Stimulated activated CD4-positive, alpha-beta T cell treated with anti-CD3 and anti-CD28 coated beads, Interleukin-1b, Interleukin-23, amount 100 ng/mL, for 4 hours (primary cell): ENCODE measurements at places on chromosomes 2 and 18.
A peak's percentile ranks its signal among the peaks of the same experiment; 100 is the strongest.

- peak; percentile 11 for DNase-seq
These were observed 659 bp downstream of the CHMP1B start for GRCh38 chr18:11851806-11852337.

DNA sequence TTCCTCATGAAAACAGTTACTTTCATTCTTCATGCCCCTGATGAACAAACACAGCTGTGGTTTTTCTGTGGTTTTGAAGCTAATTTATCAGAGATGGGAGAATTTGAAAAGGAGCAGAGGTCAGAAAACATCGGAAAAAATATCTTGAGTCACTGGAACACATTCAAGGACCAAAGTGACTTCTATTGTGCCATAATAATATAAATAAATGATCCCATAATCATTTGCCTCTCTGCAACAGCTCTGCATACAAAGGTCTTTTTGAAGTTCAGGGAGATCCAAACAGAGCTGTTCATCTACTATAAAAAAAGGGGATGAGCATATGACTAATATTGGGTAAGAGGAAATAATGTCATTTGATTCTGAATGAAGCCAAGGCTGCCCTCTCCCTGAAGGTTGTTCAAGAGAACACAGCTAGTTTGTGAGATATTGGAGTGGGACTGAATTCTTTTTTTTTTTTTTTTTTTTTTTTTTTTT lies 201.3 kb upstream of the GALNT5 start:
- no peak for DNase-seq

DNA sequence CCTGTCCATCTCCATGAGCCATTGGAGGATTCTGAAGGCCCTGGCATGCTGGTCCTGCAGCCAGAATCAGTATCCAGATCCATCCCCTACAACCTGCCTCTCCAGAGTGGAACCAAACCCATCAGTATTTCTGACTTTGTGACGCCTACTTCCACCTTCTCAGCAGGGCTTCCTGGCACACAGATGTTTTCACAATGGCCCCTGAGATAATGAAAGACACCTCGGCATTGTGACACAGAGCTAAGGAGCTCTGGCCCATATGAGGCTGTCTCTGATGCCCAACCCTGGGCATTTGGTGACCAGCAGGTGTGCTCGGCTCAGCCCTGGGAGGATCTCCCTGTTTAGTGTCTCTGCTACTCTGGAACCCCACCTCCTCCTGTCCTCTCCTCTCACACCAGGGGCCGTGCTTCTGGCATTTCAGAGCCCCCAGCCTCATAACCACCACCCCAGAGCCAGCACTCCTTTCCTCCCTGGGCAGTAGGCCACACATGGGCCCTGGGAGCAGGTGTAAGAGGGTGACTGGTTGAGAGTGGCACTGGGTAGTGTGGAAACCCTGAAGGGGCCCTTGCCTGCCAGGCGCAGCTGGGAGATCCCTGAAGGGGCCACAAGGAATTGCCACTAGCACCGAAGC lies 38.2 kb downstream of the FOSL2 start:
- no peak for DNase-seq

- DNase-seq, result no peak
These were observed 507.2 kb downstream of the EPHA4 start for GRCh38 chr2:221064880-221065279.

GRCh38 chr18:43964666-43965065 lies 687.4 kb upstream of the SYT4 start:
- no peak for DNase-seq

DNA sequence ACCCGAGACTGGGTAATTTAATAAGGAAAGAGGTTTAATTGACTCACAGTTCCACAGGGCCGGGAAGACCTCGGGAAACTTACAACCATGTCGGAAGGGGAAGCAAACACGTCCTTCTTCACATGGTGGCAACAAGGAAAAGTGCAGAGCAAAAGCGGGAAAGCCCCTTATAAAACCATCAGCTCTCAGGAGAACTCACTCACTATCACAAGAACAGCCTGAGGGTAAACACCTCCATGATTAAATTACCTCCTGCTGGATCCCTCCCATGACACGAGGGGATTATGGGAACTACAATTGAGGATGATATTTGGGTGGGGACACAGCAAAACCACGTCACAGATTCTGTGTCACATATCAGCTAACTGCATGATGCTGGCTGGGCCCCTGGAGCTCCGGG lies 11.4 kb downstream of the TCF23 start:
- DNase-seq, result no peak

DNA sequence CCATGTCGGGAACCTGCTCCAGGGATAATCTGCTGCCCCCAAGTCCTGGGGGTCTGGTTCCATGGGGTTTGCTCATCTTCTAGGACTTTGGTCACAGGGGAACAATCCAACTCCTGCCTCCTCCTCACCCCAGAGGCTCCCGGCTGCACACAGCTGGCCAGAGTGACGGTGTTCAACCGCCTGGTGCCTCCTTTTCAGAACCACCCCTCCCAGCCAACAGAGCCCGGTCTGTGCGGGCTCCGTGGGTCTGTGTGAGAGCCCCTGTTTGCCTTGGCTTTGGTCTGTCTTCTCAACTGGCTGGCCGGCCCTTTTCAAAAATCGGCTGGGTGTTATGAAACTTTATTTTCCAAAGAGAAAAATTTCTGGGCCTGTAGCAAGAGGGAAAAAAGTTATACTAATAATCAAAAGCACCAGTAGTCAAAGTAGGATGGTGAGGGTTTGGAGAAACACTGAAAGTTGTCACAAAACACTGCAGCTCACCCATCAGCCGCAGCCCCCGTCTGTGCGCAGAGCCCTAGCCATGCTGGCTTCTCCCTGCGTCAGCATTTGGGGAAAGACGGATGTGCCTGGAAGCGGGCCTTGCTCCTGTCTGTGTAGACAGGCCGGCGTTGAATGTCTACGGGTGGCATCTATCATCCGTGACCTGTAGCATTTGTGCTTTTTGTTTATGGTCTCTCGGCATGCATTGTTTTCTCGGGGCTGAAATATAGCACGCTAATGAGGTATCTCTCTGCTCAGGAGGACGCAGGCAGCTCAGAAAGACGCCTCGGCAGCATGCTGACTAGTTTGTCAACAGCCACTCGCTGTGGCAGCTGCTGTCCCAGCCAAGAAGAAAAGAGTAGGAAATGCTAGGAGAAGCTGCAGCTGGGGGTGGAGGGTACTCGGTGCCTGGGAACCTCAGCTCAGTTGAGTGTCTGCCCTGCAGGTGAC lies 138.6 kb downstream of the GLI2 start:
- no peak for DNase-seq

GRCh38 chr2:213149294-213149875 lies 2.0 kb downstream of the IKZF2 start:
- no peak for DNase-seq

DNA sequence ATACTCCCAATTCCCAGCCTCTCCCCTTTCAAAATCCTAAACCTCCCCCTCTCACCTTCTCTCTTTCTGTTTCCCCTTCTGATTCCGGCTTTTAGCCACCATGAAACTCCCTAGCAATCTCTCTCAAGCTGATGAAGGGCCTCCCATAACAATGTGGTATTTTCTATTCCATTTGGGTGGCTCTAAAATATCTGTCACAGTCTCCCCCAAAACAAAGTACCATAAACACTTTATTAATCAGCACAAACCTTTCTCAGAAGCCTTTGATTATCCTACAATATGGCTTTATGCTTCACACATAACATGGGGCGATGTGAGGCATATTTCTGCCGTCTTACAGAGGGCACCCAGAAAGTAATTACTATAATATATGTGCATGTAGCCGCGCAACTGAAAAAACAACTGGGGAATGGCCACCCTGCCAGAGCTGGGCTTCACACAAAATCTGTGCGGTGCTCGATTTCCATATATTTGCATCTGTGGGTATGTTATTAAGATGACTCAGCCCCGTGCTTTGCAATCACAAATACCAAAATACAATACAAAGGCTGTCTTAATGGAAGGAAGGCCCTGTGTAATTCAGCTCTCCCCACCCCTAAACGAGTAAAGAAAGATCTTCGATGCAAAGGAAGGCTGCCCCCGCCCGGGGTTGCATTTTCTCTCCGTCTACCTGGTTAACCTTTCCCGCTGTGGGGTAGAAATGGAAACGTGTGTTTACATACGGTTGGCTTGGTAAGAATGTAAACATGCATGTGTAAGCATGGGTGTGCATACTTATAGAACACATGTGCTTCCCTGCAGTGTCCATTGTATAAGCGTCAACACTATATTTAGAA lies 81.4 kb downstream of the CELF4 start:
- DNase-seq, result no peak

DNA sequence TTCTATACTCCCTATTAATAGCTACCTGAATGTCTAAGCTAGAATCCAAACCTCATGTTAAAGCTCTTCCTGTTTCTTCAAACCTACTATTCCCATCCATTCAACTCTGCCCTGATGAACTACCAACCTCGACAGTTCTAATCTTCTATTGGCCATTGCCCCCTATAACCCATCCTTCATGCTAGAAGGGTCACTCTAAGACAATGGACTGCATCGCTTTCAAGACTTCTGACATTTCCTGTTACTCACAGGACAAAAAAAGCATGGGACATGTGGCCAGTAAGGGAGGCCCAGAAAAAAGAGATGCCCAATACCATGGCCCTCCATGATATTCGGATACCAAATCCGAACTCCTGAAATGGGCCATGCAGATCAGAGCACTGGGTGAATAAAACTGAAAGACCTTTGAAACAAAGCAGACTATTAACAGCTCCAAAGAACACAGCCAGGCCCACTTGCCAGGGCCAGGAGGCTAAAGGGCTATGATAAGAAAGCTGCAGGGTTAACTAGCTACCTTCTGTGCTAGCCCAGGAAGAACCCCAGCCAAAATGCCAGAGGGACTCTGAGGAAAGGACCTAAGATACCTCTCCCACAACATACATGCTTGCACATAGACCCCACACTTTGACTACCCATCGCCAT lies 4.5 kb downstream of the B4GALT6 start:
- DNase-seq, result no peak

DNA sequence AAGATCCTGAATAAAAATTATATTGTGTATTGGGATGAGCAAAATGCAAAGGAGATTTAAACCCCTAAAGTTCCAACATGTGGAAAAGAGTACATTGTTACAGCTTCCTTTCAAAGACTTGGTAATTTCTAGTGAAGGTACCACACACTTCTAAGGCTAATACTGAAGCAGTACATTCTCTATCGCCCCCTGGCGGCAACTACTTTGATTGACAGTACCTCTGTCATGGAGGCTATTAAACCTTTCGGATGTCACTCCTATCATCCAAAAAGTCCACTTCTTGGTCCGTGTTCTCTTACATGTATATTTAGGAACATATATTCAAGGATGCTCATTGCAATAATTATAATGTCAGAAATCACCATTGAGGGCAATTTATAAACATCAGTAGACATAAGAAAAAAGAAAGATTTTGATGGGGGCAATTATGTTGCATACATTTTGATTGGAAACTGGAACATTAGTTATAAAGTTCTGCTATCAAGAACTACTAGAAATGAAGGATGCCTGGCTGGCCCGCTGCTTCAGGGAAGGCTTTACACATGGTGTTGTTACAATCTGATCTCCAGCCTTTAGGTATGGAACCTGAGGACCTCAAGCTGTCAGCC lies 601.6 kb downstream of the CPS1 start:
- peak; percentile 28 for DNase-seq

GRCh38 chr18:76524477-76524876 lies 29.4 kb upstream of the ZNF516 start:
- DNase-seq, result no peak

- DNase-seq, result no peak
These were observed 103.2 kb downstream of the PTGR3 start for GRCh38 chr18:75105551-75106254.

DNA sequence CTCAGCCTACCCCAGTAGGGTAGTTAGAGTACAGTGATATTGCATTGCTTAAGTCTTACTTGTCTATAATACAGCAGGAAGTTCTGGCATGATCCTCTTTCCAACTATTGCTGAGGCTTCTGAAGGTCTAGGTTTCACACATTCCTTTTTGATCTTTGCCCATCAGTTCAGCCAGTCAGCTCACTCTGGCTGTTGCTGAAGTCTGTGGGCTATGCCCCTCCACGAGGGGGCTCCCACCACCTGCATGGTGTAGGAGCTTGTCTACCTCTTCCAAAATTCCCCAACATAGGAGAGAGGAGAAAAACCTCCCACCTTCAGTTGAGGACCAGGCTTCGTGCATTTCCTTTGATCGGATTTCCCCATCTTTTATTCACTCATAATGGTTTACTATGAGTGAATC lies 26.3 kb downstream of the PROKR1 start:
- no peak for DNase-seq

- DNase-seq, result no peak
These were observed 88.7 kb upstream of the ATP8B1 start for GRCh38 chr18:57891707-57892391.

GRCh38 chr2:143935482-143935752 lies 584.5 kb downstream of the ZEB2 start:
- DNase-seq, result no peak

DNA sequence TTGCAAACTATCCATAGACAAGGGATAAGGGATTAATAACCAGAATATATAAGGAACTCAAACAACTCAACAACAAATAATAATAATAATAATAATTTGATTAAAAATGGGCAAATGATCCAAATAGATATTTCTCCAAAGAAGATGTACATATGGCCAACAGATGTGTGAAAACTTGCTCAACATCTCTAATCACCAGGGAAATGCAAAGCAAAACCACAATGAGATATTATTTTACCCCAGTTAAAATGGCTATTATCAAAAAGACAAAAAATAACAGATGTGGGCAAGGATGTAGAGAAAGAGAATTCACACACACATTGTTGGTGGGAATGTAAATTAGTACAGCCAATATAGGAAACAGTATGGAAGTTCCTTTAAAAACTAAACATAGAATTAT lies 26.9 kb downstream of the DNAH7 start:
- no peak for DNase-seq
